AG10803 (cell line): ENCODE measurements at places on chromosomes 16 and 17.
A peak's percentile ranks its signal among the peaks of the same experiment; 100 is the strongest.

GRCh38 chr16:66968847-66969246 lies 7.8 kb downstream of the CES3 start:
- no peak for DNase-seq

- DNase-seq: peak; percentile 91
Measured at GRCh38 chr16:53872248-53873221, 168.6 kb downstream of the FTO start.

DNA sequence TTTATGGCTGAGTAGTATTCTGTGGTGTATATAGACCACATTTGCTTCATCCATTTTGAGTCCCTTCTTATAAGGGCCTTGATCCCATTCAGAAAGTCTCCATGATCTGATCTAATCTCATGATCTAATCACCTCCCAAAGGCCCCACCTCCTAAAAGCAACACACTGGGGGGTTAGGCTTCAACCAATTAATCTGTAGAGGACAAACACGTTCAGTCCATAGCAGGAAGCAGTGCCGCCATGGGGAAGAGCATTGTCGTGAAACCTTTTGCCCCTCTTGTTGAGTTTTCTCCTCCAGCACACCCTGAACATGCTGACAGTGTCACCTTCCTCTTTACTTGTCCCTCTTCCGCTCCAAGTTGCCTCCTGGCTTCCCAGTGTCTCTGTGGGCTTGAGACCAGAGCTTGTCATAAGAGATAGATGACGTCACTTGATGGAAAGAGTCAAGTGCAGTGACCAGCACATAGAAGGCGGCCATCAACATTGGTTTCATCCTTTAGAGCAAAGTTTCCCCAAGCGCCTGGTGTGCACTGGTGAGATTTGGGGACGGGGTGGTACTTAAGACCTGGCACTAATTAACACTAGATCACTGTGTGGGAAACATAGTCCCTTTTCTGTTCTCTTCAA lies 74.1 kb downstream of the PRKCB start:
- DNase-seq: no peak

- no peak for DNase-seq
Measured at GRCh38 chr16:63596716-63597115, 1525.1 kb downstream of the CDH11 start.

DNA sequence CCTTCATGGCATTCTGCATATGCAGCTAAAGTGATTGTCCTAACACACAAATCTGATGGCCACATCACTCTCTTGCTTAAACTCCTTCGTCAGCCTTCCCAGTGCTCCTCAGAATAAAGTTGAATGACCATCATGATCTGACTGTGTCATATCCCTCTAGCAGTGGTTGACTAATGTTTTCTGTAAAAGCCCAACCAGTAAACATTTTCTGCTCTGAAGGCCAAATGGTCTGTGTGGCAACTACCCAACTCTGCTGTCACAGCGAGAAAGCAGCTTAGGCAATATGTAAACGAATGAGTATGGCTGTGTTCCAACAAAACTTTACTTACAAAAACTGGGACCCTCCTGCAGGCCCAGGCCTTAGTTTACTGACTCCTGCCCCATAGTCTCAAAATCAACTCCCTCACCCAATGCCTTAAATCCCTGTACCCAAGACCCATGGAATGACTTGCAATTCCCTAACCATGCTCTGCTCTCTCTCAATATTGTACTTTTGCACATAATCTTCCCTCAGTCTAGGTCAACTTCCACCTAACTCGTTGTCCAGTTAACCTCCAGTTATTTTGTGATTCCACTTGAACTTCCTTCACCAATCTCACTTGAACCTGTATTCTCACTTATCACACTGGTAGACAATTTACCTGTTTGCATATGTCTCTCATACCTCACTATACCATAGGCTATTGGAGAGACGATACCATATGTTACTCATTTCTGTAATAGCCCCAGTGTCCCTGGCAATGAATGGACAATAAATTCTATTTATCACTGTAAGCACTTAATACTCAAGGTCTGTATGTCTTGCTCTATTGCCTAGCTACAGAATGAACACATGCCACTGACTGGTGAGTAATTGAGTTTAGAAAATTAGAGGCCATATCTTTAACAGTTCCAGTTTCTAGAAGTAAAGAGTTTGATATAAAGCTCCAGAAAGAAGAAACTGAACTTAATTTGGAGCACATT lies 29.1 kb downstream of the TMEM100 start:
- peak; percentile 34 for DNase-seq

DNA sequence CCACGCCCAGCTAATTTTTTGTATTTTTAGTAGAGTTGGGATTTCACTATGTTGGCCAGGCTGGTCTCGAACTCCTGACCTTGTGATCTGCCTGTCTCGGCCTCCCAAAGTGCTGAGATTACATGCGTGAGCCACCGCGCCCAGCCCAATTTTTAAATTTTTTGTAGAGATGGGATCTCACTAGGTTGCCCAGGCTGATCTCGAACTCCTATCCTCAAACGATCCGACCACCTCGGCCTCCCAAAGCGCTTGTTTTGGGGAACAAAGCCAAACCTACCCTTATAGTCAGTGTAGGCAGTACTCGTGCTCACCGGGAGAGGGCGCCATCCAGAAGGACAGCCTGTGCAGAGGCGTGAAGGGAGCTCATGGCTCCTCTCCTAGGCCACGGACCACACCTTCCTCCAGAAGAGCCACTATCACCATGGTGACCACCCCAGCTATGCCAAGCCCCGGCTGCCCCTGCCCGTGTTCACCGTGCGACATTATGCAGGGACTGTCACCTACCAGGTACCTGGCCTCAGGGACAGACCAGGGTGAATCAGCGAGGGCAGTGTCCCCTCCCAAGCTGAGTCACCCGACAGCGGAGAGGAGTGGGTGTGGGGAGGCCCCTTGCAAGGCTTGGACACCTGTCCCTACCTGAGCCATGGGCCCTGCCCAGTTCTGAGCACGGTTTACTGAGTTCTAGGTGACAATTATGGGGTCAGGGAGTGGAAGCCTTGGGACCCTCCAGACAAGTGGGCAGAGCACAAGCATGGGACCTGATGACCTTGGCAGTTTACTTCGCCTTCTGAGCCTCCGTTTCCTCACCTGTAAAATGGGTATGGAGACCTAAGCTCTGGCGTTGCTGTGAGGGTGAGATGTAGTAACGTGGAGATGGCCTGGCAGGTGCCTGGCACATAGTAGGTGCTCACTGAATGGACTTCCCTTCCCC lies 13.7 kb downstream of the MYO15B start:
- DNase-seq: peak; percentile 20

DNA sequence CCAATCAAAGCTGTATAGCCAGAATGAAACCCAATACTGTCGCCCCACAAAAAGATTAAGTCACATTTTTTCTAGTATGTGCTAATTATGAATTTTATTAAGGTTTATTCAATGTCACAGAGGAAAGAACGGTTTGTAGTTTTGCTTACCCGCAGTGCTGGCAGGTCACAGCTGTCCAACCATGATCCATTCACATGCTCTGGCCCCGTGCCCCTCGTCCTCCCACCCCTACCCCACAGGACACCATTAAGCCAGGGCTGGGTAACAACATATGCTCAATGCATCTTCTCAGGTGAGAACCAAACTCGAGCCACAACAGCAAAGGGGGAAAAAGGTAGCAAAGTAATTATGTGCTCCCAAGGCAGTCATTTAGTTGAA lies 589 bp upstream of the FBF1 start:
- DNase-seq: no peak

GRCh38 chr17:44828919-44829522 lies 1.1 kb downstream of the GJC1 start:
- peak; percentile 25 for DNase-seq

- no peak for DNase-seq
Measured at GRCh38 chr17:71964559-71964958, 156.3 kb upstream of the SOX9 start.

DNA sequence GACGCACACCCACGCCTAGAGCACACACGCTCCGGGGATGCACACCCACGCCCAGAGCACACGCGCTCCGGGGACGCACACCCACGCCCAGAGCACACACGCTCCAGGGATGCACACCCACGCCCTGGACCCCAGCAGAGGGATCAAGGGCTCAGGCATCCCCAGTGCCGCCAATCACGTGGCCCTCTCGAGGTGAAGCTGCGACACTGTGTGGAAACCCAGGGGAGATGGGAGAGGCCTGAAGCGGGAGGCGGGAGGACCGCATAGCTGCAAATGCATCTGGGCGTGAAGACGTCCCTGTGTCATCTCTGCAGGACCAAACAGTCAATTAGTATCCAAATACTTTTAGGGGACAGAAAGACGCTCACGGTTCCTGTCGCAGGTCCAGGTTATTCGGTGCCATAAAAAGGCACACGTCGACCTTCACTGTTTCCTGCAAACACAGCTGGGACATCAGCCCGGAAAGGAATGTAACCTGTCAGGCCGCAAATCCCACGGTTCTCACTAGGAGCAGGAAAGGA lies 56.4 kb downstream of the TBC1D16 start:
- DNase-seq: no peak

DNA sequence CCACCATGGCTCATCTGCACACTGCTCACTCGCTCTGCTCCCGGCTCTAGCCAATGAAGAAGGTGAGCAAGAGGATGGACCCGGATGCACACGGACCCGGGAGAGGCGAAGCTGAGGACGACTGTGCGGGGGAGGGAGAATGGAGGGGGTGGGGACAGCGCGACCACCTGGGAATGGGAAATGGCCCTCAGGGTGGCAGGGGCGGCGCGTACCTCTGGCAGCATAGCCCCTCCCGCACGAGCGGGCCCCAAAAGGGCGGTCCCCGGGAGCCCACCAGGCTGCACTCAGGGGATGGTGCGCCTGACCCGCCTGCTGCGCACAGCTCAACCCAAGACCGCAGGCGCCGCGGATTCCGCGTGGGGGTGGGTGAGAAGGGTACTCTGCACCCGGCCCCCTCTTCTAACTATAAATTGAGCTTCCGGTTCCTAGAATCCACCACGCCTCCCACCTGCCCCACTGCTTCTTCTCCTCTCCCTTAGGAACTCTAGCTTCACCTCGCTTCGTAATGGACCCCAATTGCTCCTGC lies 6.1 kb downstream of the MT1H start:
- DNase-seq: no peak

DNA sequence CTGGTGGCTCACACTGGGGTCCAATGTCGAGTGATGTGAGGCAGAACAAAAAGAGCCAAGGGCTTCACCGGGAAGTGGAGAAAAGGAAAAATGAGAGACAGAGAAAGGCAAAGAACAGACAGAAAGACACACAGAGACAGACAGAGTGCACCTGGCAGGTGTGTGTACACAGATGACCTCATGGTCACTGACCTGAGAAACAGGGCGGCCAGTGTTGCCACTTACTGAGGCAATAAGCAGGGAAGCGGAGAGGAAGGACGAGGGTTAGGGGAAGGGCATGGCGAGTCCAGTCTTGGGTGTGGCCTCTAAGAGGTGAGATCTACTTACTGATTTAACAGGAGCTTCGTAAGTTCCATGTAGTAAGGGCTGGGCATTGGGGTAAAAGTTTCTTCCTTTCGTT lies 7.5 kb downstream of the GINS2 start:
- DNase-seq: no peak

- no peak for DNase-seq
Measured at GRCh38 chr17:35056013-35056412, 7.5 kb downstream of the RFFL start.

GRCh38 chr17:46194393-46195216 lies 1.4 kb upstream of the KANSL1 start:
- DNase-seq: peak; percentile 54

DNA sequence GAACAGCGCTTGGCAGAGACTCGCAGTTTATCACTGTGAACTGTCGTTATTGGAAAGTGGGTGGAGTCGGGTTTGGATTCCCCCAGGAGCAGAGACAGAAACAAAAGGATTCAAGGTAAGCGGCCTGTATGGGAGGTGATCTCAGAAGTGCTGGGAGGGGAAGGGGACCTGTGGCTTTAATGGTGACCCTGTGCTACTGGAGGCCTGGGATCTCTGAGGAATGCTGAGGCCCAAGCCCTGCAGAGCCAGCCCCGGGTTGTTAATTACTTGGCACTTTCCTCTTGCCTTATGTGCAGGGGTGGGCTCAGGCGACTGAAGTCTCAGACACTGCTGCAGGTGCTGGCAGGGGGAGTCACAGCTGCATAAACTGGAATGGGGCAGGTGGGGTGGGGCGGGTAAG lies 27.4 kb downstream of the IRF8 start:
- DNase-seq: no peak

GRCh38 chr16:86061721-86062120 lies 162.8 kb downstream of the IRF8 start:
- DNase-seq: no peak

DNA sequence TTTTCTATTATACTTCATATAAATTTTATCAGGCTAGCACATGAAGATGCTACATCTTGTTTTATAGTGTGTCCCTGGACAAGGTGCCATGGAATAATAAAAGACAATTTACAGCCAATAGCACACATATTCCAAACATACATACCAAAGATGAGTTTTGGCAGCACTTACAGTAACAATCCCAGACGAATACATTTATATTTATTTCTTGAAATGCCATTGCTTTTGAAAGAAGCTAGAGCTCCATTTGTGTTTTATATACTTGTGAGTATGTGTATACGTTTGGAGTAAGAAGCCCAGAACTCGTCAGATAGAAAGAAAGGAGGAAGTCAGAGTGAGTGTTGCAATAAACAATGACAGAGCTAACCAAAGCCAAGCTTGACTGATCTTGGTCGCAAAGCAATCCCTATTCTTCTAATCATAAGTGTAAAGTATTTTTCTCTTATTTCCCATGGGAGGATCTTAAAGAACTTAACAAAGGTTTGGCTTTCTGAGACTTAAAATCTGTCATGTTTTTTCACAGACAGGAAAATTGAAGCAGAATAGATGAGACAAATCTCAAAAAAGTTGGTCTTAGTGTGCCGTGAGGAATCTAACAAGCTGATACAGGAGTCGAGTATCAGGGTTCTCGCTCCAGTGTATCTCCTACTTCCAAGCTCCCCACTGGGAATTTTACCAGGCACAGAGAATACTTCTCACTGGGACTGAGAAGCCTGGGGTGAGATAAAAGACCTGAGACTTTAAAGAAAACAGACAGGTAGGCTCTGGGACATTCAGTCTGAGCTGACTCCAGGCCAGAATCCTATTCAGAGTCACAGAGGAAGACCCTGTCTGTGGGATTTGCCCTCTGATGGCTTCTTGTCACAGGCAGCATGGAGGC lies 175.4 kb downstream of the AATF start:
- no peak for DNase-seq

DNA sequence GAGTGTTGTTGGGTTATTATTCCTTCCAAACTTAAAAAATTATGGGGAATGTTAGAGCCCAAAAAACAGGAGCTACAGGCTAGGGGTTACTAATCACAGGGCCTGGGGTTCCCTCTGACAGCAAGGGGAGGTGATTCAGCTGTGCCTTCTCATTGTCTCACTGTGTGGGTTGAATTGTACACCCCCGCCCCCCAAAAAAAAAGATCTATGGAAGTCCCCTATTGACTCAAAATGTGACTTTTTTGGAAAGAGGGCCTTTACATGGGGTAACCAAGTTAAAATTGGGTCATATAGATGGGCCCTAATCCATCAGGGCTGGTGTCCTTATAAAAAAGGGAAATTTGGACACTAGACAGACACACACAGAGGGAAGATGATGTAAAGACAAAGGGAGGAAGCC lies 190.2 kb downstream of the SOX9 start:
- no peak for DNase-seq
